M059J (cell line): ENCODE measurements at places on chromosomes 1 and 21.

GRCh38 chr1:202998836-202999750 lies 8.1 kb upstream of the TMEM183A start:
- DNase-seq, result peak; percentile 57

DNA sequence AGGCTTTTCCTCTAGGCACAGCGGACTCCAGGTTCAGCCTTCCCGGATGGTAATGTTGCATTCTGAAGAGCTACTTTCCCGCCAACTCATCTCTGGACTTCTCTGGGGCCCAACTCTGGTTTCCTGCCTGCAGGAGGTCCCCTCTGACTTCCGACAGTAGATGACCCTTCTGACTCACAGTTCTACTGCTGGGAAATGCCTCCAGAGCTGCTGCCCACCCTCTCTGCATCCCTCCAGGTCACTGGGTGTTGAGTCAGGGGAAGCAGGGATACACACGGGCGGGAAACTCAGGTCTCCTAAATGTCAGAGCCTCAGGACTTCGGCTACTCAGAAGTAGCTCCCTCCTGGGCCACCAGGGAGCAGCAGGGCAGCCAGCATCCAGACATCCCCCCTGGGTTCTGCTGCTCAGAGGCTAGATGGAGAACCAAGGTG lies 2.1 kb upstream of the KIF21B start:
- DNase-seq, result peak; percentile 81

DNA sequence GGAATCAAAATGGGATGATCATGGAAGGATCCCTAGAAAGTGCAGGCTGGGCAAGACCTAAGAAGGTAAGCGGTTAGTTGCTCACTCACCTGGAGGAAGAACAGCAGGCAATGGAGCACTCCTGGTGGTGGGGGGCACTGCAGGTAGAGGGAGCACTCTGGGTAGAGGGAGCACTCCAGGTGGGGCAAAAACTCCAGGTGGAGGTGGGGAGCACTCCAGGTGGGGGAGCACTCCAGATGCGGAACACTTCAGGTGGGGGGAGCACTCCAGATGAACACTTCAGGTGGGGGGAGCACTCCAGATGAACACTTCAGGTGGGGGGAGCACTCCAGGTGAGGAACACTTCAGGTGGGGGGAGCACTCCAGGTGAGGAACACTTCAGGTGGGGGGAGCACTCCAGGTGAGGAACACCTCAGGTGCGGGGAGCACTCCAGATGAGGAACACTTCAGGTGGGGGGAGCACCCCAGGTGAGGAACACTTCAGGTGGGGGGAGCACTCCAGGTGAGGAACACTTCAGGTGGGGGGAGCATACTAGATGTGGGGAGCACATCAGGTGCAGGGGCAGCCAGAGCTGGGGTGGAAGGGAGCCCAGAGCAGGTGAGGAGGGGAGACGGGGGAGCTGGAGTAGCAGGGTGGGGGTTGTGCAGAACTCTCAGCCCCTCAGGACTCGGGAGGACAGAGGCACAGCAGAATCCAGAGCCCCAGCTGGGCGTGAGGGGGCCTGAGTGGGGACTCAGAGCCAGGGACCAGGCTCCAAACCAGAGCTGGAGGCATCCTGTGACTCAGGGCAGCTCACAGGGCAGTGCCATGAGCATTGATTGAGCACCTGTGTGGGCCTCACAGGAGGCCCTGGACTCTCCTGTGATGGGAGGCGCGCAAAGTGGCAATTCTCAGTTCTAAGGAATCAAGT lies 37.7 kb upstream of the COL6A1 start:
- DNase-seq, result peak; percentile 16

GRCh38 chr1:207844371-207844770 lies 66.6 kb downstream of the CD34 start:
- DNase-seq, result no peak
